ENCODE measurements at places on chromosomes 13 and 19.

- DNase-seq = no peak
Observed at GRCh38 chr19:46604781-46605355, 3.7 kb downstream of the CALM3 start.

DNA sequence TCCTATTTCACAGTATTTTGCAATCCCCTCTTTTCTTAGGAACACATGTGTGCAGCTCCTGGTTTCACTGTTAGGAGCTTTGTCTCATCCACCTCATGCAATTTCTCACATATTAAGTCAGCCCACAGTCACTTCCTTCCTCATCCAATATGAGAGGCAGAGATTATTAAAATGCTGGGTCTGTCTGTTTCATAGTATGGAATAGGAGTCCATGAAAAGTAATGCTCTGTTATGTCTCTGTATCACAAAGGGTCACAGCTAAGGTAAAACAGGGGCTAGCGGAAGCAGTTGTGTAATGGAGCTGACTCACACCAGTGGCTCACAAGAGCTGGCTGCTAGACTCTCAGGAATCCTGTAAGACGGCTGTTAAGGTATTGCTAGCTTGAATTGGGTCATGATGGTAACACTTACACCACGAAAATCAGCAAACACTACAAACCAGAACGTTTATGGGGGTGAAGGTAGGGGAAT is 216.5 kb downstream of the EFNB2 start:
- DNase-seq = no peak

DNA sequence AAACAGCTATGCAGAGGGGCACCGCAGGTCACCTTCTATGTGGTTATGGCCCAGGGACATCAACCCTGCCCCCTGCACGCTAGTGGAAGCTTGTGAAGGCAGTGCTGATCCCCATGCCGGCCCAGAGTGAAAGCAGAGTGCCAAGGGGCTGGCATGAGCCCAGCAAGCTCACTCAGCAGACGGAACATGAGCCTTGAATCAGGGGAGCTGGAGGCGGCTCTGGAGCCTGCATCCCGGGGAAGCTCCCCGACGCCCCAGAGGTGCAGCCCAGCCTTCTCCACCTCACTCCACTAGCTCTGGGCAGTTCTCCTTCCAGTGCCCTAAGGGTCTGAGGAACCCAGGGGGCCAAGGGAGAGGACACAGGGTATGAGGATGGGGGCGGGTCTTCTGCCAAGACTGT is 19.0 kb upstream of the ISYNA1 start:
- peak; percentile 60 for DNase-seq

DNA sequence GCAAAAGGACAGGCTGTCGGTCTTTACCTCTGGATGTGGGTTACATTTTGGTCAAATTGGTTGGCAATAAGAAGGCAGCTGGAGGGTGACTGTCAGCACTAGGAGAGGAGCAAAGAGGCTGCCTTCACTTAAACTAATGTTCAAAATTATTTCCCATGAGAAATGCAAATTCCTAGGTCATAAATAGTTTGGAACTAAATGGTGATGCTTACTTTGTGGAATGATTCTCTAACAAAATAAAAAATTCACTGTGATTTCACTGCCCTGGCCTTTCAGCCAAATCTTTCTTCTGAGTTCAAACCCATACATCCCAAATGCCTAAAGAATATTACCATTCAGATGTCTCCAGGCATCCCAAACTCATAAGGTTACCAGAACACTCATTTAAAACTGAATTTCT is 25.0 kb upstream of the OXGR1 start:
- DNase-seq = no peak

DNA sequence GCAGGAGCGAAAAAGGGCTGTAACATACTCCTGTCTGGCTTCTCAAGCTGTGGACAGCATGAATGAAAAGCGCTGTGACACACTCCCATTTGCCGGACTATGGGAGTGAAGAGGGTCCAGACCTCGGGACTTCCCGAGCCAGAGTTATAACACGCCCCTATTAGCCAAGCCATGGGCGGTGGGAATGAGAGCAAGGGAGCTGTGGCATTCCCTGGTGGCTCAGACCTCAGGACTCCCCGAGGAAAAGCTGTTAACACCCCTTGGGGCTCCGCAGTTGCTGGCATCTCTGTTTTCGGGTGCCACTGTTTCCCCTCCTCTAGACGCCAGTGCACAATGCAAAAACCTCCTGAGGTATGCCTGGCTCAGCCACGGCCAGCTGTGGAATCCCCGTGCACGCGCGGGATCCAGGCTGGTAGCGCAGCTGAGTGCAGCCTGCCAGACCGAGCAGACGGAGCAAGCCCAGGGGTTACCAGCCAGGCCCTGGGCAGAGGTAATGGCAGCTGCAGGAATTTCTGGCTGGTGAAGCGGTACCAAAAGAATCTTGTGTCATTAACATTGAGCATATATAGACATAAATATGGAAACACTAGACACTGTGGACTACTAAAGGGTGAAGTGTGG is 1534.6 kb upstream of the PRR20A start:
- no peak for DNase-seq

DNA sequence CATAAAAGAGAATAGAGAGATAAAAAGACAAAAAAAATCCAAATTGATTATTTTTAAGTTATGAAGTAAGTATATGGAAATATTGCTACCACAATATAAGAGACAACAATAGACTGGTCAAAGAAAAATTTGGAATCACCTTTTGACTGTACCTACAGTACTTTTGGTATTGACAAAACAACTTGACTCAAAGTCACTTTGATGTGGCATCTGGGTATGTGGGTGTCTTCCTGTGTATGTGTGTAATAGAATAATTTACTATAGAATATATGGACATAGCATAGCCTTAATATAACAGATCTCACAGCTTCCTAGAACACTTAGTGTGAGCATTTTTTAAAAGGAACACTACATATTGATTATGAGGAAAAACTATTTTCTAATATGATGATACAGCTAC is 1016.2 kb upstream of the PCDH20 start:
- no peak for DNase-seq

GRCh38 chr19:1432507-1432887 is 5.7 kb upstream of the RPS15 start:
- DNase-seq = no peak

- no peak for DNase-seq
Observed at GRCh38 chr19:2312820-2313501, 5.0 kb upstream of the LINGO3 start.

- peak; percentile 74 for DNase-seq
Observed at GRCh38 chr13:50208826-50209335, 193.6 kb downstream of the KCNRG start.

- no peak for DNase-seq
Observed at GRCh38 chr13:97321616-97322321, 99.6 kb downstream of the MBNL2 start.

GRCh38 chr13:40786568-40786996 is 2.8 kb upstream of the SLC25A15 start:
- no peak for DNase-seq

- DNase-seq = no peak
Observed at GRCh38 chr13:36601186-36601585, 72.6 kb upstream of the SERTM1 start.

DNA sequence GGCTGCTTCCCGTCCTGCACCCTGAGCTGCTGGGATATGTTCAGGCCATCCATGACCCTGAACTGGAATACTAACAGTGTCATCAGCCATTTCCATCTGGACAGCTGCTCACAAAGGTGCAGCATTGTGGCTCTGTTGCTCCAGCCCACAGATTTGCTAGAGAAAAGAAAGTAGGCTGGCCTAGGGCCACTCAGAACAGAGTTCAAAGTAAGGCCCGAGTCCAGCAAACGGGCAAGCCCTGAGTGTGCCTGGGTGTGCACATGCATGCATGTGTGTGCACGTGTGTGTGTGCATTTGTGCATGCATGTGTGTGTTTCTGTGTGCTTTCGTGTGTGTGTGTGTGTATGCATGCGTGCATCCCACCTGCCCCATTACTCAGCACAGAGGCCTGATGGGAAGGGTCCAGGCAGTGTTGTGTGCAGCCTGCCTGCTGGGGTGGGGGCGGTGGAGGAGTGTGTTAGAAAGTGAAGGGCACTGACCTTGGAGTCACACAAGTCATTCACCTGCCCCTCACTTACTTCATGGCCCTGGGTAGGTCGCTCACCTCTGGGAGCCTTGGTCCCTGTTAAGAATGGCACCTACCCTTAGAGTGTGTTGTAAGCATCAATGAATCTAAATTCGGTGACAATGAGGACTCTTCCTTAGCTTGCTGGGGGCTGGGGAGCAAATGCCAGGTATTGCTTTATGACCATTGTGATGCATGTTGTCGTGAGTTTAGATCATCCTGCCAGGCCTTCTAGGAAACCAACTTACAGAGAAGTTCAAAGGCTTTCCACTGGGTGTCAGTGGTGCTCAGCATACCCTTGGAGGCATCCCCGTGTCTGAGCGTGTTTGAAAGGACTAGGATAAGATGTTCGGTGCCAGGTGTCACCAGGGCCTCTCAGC is 53.2 kb downstream of the GPR12 start:
- peak; percentile 53 for DNase-seq

GRCh38 chr19:53424968-53425597 is 6.7 kb upstream of the ZNF761 start:
- peak; percentile 77 for DNase-seq

GRCh38 chr13:106314417-106314816 is 221.0 kb downstream of the EFNB2 start:
- no peak for DNase-seq

DNA sequence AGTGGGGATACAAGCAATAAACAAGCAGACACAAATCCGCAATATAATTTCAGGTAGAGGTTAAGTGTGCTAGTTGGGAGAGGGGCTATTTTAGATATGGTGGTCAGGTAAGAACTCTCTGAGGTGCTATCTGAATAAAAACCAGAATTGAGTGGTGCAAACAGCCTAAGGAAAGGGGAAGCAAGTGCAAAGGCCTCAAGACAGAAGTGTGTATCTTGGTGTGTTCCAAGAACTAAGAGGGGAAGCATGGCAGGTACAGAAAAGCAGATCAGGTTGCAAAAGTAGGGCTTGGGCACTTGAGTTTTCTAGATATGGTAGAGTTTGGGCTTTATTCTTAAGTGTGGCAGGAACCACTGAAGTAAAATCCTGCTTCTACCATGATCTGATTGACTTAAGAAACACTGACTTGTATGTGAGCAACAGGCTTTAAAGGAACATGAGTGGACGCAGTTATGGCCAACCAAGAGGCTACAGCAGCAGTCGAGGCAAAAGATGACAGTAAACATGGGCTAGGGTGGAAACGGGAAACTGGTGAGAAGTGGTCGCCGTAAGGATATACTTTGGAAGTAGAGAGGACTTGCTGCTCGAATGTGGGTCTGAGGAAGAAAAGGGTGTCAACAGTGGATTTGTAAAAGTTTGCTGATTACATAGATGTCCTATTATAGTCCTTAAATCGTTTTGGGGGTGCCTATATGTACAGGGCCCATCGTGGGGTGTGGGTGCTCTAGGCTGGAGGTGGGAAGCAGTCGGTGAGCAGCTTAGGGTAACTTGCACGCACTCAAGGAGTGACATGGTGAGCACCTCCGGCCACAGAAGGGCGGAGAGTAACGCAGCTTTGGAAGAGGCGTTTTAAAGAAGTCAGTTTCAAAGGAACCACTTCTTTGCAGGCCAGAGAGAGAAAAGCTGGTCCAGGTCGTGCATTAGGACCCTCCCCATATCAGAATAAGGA is 677 bp downstream of the TGDS start:
- no peak for DNase-seq

DNA sequence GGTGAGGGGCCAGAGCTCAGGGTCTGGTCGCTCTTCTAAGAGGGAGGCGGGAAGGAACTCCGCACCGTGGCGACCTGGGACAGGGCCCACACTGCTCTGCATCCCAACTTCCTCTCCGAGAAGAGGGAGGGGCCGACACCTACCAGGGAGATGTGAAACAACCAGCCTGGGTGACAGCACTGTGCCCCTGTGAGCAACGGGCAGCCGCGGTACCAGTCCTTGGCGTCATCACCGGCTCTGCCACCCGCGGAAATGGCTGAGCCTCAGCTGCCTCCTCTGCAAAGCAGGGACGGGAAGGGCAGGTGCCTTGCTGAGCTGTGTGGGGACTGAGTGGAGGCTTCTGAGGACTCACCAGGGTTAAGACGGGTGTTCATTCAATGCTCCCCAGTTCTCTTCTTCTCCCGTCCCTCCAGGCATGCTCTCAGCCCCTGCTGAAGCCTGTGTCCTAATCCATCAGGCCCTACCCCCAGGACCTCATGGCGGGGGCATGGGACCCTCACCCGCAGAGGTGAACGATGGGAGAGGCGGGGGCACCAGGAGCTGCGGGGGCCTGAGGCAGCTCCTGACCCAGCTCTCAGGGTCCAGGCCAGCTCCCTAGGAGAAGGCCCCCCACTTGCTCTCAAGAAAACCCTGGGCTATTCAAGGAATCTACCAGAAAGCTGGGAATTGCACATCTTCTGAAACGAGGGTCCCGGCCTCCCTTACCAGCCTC is 9.3 kb downstream of the ZNF787 start:
- peak; percentile 56 for DNase-seq

GRCh38 chr19:11982526-11982925 is 17.7 kb downstream of the ZNF763 start:
- DNase-seq = no peak

DNA sequence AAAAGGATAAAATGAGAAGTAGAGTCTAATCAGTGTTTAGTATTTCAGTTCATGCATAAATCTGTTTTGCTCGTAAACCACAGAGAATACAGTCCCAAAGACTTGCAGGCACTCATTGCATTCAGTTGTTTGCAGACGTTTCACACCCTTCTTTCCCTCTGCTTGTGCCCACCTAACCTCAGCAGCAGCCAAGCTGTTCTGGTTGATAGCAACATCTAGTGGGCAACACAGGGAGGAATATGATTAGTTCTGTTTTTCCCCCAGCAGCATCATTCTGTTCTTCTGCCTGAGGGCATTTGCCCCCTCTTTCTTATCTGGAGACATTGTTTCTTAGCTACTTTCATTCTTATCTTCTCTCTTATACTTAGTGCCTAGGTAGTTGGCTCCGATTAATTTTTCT is 135.6 kb downstream of the PAN3 start:
- no peak for DNase-seq

DNA sequence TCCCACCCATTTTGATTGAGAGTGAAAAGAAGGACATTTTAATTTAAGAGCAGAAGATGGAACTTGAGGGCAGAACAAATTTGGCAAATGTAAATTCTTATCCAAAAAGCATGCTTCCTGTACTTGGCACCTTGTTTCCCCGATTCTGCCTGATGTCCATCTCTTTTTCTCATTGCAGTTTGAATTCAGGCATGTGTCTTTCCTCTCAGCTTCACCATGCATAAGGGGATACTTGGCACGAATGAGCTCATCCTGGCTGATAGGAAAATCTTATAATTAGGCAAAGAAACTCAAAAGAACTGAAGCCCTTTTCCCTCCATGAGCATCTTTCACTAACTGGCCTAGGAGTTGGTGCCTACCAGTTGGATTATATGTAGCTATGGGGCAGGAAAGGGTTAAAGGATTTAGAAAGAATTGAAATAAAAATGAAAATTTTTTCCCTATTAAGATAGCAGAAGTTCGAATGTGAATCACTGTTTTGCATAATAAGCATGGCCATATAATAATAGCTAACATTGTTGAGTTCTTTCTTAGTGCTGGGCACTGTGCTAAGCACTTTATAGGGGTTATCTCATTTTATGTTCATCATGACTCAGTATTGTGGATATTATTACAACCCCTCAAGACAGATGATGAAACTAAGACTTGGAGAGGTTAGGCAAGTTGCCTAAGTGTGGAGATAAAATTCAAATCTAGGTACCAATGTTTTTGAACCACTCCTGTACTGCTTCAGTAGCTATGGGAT is 386.6 kb downstream of the KCNRG start:
- no peak for DNase-seq

GRCh38 chr19:23394511-23394910 is 760 bp downstream of the ZNF91 start:
- peak; percentile 31 for DNase-seq
